ENCODE measurements at places on chromosomes 1 and 21.

DNA sequence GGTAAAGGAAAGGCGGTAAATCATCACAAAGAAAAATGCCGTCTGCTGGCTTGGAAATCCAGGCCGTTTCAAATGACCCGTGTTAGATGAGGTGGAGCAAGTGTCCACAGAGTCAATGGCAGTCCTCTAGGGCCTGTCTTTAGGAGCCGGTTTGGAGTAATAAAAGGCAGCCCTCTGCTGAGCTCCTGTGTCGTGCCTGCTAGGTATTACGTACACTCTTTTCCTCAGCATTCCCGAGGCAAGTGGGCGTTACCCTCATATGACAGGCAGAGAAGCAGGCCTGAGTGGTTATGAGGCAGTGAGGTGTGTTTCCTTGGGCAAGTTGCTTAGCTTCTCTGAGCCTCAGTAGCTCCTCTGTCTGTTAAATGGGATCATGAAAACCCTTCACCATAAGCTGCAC is 7.7 kb downstream of the NENF start:
- DNase-seq: no peak

- DNase-seq: no peak
These were observed 99.0 kb downstream of the ZZZ3 start for GRCh38 chr1:77583483-77583882.

GRCh38 chr1:151370211-151370911 is 2.1 kb downstream of the SELENBP1 start:
- no peak for DNase-seq

GRCh38 chr1:73637264-73637663 is 560.7 kb downstream of the LRRIQ3 start:
- no peak for DNase-seq

DNA sequence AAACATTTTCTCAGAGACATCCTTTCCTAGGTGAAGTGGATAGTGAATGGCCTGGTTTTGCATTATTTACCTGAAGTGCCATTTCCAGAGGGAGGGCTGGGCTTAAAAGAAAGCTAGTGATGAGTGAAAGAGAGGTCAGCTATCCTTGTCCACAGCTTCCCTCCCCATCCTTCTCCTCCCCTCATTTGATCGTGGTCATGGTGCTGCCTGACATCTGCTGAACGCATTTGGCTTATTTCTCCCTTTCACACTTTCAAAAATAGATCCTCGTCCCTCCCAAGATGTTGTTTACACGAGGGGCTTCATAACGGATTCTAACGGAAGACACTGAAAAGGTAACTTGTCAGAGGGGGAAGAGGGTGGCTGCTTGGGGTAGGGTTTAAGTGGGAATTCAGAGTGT is 66.1 kb downstream of the PRRX1 start:
- no peak for DNase-seq

GRCh38 chr1:197394831-197395608 is 127.0 kb downstream of the CRB1 start:
- no peak for DNase-seq

- DNase-seq: no peak
These were observed 6.3 kb upstream of the RBBP5 start for GRCh38 chr1:205128050-205128449.

DNA sequence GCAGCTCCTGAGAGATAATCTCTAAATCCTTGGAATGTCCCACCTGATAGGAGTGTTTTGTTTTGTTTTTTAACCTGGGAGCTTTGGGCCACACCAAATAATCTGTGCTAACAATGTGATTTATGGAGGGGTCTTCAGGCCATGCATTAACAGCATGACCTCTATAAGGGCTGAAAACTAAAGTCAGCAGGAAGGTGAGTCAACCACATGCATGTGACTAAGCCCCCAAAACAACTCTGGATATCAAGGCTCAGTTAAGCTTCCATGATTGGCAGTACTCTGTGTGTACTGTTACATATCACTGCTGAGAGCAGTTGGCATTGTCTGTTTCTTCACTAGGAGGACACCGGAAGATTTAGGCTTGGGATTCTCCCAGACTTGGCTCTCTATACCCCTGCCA is 10.7 kb downstream of the AUNIP start:
- DNase-seq: no peak

- no peak for DNase-seq
These were observed 62.8 kb upstream of the DPH5 start for GRCh38 chr1:101088431-101088830.

GRCh38 chr1:200899954-200900867 is 5.5 kb downstream of the INAVA start:
- DNase-seq: no peak

GRCh38 chr1:114750780-114751179 is 7.0 kb downstream of the CSDE1 start:
- DNase-seq: no peak

DNA sequence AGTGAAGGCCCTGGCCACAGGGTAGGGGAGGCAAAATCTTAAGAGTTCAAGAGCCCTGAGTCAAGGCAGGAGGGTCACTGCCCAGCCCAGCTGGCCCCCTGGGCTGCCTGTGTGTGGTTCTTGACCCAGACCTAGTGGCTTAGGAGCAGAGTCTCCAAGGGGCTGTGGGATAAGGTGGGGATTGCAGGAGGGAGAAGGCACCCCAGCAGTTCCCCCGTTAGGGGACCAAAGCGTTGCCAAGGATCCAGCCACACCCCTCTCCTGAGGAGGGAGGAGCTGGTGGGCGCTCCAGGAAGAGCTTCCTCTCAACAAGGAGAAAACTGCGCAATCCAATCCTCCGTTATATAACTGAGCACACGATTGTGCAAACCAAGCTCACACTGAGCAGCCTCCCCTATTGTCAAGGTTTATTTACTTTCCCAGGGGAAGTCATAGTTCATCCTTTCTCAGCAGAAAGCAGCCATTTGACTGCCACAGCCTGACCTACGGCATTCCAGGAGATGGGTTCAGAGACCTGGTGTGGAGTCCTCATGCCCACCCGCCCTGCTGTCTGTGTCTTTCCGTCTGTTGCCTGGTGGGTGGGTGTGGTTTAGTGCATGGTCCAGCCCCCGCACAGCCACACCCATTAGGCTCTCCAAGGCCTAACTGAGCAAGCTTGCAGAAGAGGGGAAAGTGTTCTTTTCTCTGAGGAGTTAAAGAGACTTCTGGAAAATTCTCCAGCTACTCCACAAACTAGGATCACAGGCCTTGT is 3.5 kb downstream of the EPHX1 start:
- DNase-seq: no peak

GRCh38 chr1:244076740-244077139 is 25.7 kb downstream of the ZBTB18 start:
- DNase-seq: no peak

DNA sequence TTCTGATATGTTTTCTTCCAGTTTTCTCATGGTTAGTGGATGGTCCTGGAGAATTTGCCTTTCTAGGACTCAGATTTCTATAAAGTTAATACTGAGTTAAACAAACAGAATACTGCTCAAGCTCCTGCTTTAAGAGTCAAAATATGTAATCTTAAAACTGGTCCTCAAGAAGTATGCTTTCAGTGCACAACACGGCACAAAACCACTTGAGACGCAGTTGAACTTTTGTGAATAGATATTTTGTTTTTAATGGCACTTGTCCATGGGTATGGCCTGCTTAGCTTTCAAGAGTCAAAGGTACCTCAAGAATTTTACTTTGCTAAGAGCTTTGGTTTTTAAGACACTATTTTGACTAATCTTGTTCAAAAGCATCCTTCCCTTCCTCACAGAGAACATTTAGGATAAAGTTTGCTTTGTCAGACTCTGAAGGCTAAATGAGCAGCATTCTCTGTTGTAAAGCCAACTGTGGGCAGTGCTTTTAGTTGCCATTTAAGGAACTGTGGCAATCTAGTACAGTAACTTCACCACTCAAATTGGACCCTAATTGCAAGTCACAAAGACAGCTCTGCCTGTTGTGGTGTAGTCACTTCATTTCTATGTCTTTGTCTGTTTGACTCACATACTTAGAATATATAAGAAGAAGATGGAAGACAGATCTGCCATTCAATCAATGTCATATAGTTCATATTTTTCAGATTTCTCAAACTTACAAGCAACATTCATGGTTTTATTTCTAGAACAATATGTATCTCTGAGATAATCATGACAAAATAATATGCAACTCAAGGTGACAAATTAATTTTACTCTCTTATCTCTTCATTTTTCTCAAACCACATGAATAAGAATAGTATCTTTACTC is 28.8 kb downstream of the SAMD13 start:
- DNase-seq: no peak

GRCh38 chr21:38082936-38083485 is 166.8 kb upstream of the KCNJ6 start:
- DNase-seq: no peak

GRCh38 chr1:156540955-156541354 is 31.4 kb downstream of the IQGAP3 start:
- DNase-seq: no peak

DNA sequence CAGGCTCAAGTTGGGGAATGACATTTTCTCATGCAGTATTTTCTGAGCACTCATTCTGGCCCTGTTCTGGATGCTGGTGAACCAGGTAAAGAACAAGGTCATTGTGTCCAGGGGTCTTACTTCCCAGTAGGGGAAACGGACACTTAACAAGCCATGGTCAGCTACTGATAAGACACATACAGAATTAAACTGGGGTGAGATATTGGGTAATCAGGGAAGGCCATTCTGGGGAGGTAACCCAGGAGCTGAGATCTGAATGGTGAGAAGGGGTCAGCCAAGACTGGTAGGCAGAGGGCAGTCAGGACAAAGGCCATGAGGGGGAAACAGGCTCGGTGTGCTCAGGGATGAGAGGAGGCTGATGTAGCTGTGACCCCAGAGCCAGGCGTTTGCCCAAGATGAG is 45.8 kb downstream of the RPS6KA1 start:
- DNase-seq: no peak

DNA sequence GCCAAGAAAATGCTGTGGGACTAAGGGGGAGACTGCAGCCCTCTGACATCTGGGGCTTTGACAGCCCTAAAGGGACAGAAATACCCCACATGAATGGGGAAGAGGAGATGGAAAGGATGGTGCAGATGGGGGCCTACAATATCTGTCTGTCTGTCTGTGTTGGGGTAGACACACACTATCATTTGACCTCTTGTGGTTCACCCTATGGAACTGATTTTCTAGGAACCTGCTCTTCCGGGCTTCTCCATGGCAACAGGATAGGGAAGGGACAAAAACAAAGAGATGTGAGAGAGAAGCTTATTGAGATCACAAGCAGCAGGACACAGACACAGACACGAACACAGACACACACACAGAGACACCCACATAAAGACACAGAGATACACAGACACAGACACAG is 17.1 kb downstream of the KIF21B start:
- no peak for DNase-seq

DNA sequence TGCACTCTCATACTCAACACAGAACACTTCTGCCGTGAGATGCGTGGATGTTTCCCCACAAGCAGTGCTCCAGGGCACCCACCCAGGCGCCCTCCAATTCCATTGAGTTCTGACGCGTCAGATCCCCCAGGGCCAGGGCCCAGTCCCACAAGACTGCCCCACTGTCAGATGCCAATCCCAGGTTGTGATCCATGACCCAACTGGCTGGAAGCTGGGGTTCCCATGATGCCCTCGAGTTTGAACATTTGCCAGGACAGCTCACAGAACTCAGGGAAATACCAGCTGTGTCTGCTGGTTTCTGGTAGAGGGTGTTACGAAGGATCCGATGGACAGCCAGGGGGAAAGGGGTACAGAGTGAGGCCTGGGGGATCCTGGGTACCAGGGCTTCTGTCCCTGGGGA is 58.4 kb downstream of the AGPAT3 start:
- DNase-seq: no peak

GRCh38 chr1:227131193-227131592 is 187.1 kb downstream of the CDC42BPA start:
- no peak for DNase-seq

DNA sequence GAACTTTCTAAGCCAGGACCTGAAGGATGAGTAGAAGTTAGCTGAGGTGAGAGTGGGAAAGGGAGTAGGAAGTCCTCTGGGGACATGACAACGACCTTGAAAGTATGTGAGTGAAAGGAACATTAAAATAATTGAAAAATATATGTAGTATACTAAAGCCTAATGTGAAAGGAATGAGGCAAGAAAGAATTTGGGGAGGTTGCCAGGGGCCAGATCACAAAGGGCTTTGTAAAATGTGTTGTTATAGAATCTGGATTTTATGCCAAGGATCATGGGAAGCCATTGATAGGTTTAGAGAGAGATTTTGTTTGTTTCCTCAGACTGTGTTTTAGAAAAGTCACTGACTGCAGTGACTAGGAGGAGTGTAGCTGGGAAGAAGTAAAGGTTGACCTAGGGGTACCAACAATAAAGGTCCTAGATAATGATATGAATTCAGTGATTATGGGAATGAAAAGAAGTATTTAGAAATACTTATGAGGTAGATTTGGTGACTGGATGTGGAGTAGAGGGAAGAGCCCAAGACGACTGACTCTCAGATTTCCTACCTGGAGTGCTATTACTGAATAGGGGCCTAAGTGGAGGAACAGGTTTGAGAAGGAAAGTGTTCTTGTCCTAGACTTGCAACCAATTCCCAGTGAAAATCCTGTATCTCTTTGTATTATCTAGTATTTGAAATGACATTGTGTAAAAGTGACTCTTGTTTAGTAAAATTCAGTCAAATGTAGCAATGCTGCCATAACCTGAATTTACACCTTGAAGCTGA is 179.8 kb downstream of the PHTF1 start:
- no peak for DNase-seq

GRCh38 chr1:218395916-218396315 is 50.8 kb downstream of the TGFB2 start:
- DNase-seq: no peak

DNA sequence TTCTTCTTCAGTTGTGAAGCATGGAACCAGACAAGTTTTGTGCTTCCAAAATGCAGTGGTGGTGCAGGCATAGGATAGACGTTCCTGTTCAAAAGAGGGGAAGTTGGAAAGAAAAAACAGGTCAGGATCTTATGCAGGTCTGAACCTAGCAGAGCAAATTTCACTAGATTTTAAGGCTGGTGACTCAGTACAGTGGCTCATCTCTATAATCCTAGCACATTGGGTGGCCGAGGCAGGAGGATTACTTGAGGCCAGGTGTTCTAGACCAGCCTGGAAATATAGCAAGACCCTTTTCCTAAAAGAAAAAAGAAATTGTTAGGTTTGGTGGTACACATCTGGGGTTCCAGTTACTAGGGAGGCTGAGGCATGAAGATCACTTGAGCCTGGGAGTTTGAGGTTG is 88.1 kb downstream of the OBSCN start:
- no peak for DNase-seq

DNA sequence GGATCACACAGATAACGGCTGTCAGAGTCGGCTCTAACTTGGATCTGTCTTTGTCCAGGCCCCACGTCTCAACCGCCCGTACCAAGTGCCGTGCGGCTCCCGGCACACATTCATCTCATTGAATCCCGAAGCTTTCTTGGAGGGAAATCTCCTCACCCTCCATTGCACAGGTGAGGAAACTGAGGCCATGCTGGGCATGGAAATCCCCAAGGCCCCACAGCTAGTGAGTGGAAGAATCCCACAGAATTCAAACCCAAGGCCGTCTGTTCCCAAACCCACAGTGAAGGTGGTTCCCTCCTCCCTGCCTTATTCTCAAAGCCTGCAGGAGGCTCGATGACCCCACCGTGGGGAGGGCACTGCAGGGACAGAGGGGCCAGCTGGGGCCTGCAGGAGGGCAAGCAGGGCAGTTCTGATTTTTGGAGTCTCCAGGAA is 437.9 kb downstream of the MATN1 start:
- no peak for DNase-seq

All from occipital lobe (tissue), 3 donors.